Activated CD4-positive, alpha-beta T cell treated with anti-CD3 and anti-CD28 coated beads for 4 hours (primary cell): ENCODE measurements at places on chromosomes 4 and X.

DNA sequence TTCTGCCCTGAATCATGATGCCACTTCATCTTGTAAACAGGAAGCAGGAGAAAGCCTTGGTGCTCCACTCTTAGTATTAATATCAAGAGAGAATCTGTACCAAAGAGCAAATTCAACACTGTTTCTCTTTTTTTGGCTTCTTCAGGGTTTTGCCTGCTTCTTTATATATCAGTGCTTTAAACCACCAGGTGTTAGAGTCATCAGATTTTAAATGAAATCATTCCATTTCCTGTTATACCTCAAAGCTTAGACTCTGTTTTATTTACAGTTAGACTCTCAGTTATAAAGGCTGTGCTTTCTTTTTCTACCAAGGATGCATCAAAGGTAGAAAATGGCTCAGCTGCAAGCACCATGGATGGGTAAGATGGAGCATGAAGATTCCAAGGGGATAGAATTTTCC, 350.9 kb downstream of the CAMK2D start:
- DNase-seq: no peak

DNA sequence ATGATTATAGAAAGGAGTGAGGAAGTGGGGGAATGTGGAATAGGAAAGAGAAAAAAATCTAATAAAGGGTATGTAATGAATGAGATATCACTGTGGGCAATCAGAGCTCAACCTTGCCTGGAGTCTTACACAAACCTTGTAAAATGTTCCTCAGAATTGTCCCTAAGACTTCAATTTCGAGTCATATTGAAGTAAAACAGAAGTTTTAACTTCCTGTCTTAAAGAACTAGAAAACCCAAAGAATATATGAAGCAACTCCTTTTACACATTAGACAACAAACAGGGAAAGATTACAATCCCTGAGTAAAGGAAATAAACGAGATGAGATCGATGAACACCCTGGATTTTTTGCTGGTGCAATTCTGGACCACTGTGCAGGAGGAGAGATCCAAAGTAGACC, 18.0 kb downstream of the CXCL2 start:
- no peak for DNase-seq

DNA sequence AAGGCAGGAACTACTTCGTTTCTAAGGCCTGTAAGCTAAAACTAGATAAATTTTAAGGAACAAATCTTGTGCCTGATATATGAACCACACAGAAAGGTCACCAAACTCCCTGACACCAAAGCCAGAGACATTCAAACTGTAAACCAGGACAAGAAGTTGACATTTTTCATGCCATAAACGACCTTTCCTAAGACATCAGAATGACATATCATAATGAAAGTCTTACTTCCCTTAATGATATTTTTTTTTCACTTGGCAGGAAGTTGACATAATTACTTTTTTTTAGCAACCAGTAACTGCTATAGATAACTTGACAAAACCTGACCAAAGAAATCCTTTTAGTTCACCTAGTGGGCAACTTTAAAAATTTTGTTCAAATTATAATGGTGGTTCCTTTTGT, 231.5 kb upstream of the AGTR2 start:
- DNase-seq: no peak

GRCh38 chr4:105586638-105587328, 34.4 kb downstream of the ARHGEF38 start:
- no peak for DNase-seq

- DNase-seq: no peak
Observed at GRCh38 chr4:13559413-13559812, 15.1 kb upstream of the NKX3-2 start.

DNA sequence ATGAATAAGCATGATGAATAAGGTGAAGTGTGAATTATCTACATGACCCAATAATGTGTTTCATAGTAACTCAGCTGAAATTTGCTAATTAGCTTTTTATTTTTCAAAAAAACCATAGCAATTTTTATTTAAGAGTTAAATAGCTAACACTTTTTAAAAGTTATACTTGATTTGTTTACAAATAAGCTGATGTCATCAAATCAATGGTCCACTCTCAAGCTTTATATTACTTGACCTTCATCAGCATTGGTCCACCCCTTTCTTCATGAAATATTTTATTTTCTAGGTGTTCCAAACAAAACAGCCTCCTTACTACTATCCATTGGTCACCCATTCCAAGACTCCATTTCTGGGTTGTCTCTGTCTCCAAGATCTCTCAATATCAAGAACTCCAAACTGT, 649.0 kb upstream of the TENM3 start:
- no peak for DNase-seq

DNA sequence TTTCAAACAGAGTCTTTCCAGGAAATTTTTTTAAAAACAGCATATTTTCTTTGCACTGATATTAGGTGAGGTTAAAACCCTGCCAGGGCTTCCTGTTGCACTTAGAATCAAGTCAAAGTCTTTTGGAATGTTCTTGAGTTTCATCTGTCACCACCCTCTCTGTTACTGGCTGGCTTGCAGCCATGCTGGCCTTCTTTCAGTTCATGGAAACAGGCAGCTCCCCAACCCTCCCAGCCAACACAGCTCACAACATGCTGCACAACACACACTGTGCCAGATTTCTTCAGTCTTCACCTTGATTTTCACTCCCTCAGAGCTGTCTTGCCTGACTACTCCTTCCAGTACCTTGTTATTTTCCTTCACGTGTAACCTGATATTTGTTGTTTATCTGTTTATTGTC, 129.5 kb downstream of the KCNIP4 start:
- DNase-seq: no peak

DNA sequence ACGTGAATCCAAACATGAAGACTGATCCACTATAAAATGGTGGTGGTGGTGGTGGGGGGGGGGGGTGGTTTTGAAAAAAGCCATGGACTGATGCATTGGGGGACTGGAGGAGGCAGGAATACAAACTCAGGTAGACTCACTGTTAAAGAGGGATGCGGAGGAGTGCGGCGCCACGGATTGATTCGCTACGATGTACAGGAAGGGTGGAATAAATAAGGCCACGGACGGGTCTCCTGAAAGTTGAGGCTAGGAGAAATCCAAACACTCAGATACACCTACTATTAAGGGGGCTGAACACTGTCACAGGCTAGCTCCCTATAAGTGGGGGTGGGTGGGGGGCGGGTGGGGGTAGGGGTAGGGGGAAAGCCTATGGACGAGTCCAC, 591 bp downstream of the ELK1 start:
- DNase-seq: no peak

DNA sequence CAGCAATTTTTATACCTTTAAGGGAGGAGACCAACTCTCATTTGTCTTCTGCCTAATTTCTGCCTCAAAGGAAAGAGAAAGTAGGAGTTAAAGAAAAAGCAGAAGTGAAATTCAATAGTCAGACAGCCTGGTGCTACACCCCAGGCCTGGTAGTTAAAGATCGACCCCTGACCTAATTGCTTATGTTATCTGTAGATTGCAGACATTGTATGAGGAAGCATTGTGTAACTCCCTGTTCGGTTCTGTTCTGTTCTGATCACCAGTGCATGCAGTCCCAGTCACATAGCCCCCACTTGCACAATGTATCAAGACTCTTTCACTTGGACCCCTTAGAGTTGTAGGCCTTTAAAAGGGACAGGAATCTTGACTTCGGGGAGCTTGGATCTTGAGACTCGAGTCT, 335.9 kb upstream of the AR start:
- no peak for DNase-seq

DNA sequence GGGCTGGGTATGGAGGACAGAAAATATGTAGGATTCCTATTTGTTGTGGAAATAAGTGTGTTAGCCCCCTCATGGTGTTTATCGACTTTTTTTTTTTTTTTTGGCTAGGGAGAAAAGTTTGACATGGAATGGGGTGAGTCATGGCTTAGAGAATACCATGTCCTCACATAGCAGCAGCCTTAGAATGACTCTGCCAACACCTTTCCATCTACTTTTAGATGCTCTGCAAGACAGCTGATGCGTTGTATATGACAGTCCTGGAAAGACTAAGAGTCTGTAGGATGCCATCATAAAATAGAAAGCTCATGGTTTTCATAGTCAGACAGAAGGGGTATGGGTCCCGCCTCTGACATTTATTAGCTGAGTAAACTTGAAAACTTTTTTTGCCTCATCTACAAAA, 37.7 kb downstream of the MTTP start:
- no peak for DNase-seq

- DNase-seq: no peak
Observed at GRCh38 chr4:37865450-37865849, 25.4 kb upstream of the TBC1D1 start.

DNA sequence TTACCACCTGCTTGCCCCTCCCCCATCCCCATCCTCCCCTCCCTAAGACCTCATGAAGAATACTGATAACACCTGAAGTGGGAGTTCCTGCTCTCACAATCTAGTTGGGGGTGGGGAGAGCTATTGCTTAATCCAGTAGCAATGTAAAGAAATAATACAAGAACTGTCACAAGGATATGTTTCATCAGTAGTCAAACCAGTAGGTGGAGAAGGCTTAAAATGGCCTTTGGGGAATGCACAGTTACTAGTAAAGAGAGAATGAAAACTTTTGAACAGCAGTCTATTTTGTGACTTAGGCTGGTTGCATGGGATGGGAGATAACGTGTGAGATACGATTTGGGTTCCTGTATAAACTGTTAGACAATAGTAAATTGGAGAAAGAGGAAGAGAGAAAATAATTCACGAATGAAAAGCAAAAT, 6.0 kb downstream of the GALNT7 start:
- DNase-seq: no peak

GRCh38 chr4:71189471-71189870, 149.3 kb upstream of the SLC4A4 start:
- no peak for DNase-seq

GRCh38 chrX:95884186-95884585, 800.5 kb upstream of the DIAPH2 start:
- no peak for DNase-seq

GRCh38 chr4:3640587-3640962, 108.4 kb upstream of the LRPAP1 start:
- no peak for DNase-seq

DNA sequence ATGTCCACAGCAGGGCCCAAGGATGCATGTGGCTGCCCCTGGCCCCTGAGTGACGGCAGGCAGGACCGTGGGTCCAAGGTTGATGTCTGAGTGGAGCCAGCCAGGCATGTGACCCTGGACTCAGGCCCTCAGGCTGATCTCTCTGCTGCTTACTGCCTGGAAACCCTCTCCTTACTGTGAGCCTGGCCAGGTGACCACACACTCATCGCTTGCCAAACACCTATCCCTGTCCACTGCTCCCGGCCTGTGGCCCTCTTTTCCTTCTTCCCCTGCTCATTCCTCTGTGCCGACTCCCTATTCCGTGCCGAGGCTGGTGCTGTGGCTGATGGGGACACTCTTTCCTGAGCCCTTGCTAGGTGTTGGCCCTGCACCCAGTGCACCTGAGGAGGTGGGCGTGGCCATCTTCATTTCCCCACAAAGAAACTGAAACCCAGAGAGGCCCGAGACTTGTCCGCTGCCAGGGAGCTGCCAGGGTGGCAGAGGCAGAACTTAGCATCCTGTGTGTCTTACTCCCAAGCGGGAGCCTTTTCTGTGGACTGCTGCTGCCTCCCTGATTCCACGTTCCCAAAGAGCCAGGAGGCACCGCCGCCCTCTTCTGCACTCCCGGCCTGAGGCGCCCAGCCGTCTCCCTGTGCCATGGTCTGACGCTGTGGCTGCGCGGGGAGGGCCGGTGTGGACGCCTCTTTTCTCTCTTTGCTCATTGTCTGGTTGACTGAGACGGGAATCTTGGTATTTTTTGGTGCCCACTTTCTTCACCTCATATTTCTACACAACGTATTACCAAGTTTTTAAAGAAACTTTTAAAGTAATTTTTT, 11.2 kb upstream of the RNF4 start:
- DNase-seq: no peak

- DNase-seq: no peak
Observed at GRCh38 chr4:42878863-42879262, 13.7 kb upstream of the GRXCR1 start.

GRCh38 chr4:122772986-122773385, 40.5 kb downstream of the BBS12 start:
- DNase-seq: no peak

DNA sequence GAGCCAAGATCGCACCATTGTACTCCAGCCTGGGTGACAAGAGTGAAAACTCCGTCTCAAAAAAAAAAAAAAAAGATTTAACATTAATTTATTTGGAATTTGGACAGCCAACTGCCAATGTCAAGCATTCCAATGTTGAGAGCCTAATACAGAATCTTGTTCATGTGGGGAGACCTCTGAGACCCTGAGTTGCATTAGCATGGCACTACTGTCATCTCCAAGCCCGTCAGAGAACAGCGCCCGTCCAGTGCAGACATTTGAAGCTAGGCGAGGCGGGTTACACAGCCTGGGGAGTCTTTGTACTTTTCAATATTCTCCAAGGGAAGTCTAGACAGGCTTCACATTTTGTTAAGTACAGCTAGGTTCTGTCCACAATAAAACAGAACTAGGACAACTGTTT, 126.7 kb downstream of the CHRNA9 start:
- no peak for DNase-seq

- DNase-seq: no peak
Observed at GRCh38 chr4:55385201-55385649, 10.5 kb upstream of the TMEM165 start.

DNA sequence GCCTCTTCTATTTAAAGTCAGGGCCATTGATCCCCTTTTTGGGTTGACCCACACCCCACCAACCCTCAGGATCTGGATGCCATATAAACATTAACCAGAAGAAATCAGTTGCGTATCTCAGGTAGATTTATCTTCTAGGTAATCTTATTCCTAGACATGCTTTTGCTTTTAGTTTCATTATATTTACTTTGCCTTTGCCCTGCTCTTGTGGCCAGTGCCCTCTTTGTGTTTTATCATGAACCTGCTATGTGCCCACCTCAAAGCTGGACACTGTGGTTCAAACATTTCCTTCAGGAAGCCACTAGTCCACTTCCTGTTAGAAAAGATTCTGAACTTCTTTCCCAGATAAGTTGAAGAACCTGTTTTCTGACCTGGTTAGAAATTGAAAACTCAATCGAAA, 117.4 kb upstream of the EDNRA start:
- DNase-seq: no peak

DNA sequence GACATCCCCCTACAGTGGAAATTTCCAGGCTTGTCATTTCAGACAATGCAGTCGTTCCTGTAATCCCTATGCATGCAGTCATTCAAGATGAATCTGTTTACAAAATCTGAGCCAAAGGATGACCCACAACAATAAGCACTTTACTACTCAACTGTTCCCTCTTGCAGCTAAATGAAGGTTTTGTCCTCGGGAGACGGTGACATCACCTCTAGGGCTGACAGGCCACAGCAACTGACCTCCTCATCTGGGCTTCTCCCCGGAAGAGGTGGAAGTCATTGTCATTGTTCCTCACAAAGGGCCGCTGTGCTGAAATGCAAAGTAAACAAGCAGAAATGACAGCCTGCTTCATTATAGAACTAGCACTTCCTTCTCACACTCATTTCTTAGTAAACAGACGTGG, 29.2 kb downstream of the CLRN2 start:
- DNase-seq: no peak

DNA sequence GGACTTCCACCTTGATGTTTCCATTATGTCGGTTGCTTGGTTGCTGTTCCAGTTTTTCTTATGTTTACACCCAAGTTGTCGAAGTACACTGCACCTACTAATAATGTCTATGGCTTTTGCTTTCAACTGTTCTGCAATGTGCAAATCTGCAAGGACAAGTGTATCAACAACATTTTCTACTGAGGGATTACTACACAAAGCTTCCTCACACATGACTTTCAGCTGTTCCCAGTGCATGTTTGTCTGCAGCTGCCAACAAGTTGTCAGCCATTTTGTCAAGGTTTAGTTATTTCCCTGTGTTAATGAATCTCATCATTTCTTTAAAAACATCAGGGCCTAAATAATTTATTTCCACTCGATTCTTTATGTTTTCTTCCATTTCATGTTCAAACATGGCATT, 45.4 kb upstream of the UGT2A3 start:
- no peak for DNase-seq
